ENCODE measurements at places on chromosomes 6 and 20.

DNA sequence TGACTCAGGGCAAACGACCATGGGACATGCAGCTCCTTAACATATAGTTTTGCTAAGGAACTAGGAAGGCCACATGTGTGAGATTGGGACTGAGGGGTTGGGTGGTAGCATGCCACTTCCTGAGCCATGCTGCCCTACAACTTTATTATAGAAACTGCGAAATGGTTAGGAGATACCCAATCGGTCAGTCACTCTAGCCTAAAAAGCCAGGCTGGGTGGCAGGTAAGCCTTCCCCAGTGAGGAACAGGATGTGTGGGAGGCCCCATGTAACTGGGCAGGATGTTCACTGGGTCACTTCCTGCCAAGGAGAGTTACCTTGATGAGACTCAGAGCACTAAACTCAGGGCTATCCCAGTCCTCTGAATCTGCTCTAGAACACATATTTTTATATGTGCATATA, 123.5 kb downstream of the MAP3K7 start:
- no peak for DNase-seq

GRCh38 chr6:31659649-31660380, 763 bp downstream of the C6orf47 start:
- no peak for DNase-seq

DNA sequence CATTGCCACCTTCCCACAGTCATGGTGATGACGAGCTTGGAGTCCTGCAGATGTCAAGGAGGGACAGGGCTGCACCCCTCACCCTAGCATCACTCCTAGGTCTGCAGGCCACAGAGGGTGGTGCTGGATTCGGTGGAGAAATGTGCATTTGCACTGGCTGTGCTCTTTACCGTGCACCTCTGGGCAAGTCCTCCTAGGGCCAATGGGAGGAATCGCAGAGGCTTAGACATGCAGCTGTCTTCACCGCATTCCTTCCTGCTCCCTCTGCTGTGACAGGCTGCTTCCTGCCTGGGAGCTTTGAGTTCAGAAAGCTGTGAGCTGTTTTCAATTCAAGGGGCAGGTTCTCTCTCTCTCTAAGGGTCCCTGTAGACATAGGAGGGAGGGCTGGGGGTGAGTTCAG, 85.1 kb downstream of the EDN3 start:
- no peak for DNase-seq

- no peak for DNase-seq
These were observed 150.4 kb upstream of the CCN2 start for GRCh38 chr6:132101535-132101934.

DNA sequence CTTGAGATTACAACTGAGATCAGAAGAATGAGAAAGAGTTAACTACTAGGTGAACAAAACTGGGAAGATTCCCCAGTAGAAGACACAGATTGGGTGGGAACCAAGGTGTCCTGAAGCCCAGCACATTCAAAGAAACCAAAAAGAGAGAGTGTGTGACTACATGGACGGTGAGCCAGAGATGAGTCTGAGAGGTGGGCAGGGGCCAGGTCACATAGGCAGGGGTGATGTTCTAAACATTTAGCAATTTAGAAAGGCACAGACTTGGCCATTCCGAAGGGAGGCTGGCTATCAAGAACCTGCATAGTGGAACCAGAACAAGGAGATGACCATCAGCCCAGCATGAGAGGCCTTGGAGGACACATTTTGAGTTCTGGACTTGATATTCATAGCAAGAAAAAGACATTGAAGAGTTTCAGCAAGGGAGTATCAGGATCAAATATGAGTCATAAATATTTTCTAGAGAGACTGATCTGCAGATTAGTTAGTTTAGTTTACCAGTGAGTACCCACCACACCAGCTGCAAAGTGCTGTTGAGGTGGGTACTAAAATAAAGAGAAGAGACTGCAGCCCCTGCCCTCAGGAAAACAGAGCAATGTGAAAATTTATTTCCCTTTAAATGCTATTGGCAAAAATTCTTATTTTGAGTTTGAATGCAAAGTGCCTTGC, 340.5 kb upstream of the PRDM1 start:
- no peak for DNase-seq

- no peak for DNase-seq
These were observed 10.2 kb downstream of the COL10A1 start for GRCh38 chr6:116115781-116116180.

DNA sequence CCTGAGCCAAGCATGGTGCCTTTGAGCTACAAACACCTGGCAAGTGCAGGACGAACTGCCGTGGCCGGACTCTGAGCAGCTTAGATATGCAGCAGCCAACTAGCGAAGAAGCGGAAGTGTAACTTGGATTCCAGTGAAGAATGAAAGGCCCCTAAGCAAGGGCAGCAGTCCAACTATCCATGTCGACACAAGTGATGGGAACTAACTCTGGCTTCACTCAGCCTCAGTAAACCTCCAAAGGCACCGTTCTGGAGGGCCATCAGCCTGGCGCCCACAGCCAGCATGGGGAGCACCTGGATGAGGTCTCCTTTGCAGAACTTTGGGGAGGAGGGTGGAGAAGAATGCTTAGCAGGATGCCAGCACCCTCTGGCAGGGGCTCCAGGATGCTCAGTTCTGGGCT, 78.4 kb upstream of the MLN start:
- no peak for DNase-seq

DNA sequence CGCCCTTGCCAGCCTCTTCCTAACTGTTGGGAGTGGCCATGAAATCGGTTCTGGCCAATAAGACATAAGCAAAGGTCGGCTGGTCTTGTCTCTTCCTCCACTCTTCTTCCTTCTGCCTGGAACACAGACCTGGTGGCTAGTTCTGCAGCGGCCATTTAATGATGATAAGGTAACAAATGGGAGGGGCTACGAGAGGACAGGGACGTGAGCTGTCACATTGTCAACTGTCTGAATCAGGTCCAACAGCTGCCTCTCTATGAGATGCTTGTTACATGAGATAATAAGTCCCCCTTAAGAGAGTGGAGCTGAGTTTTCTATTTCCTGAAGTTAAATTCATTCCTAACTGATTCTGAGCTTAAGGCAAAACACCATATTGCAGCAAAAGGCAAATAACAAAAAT, 12.5 kb upstream of the TMEM242 start:
- no peak for DNase-seq

GRCh38 chr6:90469906-90470305, 117.0 kb downstream of the MAP3K7 start:
- no peak for DNase-seq

DNA sequence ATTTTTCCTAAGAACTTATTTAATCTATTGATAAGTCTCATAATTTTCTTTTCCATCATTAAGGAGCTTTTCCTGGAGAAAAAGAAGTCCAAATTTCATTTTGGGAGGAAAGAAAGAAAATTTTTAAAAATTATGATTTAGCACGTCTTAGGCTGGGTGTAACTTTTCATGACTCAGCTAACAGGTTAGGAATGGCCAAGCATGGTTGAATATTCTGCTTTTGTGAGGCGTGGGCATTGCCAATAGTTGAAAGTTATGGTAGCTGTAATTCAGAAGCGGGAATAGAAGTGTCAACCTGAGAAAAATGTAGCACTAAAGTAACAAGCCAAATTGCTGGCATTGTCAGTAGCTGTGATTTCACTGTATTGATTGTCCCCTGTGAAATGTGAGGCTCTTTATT, 77.2 kb upstream of the ARID1B start:
- DNase-seq = no peak

- DNase-seq = no peak
These were observed 114.3 kb downstream of the UBE3D start for GRCh38 chr6:82951389-82951788.

GRCh38 chr20:20448881-20449280, 81.0 kb downstream of the INSM1 start:
- no peak for DNase-seq

- no peak for DNase-seq
These were observed 30.2 kb downstream of the PSMG4 start for GRCh38 chr6:3288711-3289663.

DNA sequence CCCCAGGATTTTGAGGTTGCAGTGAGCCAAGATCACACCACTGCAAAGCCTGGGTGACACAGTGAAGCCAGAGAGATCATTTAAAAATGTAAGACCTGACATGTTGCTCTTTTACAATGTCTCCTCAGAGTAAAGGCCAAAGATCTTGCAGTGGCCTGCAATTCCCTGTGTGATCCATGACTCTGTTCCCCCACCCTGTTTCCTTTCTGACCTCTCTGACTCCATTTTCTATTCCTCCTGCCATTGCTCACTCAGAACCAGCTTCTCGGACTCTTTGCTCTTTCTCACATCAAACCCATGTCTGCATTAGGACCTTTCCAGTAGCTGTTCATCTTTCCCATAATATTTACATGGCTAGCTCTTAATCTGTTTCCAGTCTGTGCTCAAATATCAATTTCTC, 28.8 kb downstream of the RNF217 start:
- DNase-seq = no peak

- no peak for DNase-seq
These were observed 18.5 kb downstream of the FRMD1 start for GRCh38 chr6:168060521-168060931.

GRCh38 chr20:59580146-59580946, 24.0 kb upstream of the PHACTR3 start:
- DNase-seq = no peak

- no peak for DNase-seq
These were observed 8.8 kb upstream of the PARD6B start for GRCh38 chr20:50722424-50723155.

All from NCI-H1436 treated with DMSO at 0.1 percent for 48 hours (cell line).